ENCODE measurements at places on chromosomes 4 and X.

DNA sequence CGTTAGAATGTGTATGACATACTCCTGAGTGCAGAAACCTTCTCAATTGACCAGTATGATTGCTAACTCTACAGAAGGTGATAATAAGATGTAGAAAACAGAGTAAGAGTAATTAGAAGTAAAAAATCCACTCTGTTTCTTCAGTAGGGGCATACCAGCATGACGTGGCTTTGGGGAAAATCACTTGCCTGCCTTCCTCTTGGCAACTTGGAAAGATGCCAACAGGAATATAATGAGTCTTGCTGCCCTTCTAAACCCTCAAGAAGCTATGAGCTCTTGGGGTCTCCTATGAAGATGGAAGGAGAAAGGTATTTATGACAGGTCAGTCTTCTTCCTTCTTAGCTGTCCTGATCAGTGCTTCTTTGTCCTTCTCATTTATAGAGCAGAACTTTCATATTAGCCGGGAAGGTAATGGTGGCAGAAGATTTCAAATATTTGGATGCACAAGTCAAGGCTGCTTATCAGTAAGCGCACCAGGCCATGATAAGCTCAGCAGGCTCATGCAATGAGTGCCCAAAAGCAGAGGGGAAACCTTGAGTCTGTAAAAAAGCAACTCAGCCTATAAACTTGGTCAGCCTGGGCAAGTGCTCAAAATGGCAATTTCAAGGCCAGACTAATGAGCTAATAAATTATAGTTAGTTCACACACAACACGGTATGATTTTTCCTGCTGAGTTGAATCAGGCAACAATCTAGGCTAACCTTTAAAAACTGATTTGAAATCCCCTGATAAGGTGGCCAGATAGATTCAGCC lies 69.7 kb upstream of the PPARGC1A start:
- DNase-seq, result no peak

- no peak for DNase-seq
These were observed 57.7 kb upstream of the TENM3 start for GRCh38 chr4:182185491-182185890.

DNA sequence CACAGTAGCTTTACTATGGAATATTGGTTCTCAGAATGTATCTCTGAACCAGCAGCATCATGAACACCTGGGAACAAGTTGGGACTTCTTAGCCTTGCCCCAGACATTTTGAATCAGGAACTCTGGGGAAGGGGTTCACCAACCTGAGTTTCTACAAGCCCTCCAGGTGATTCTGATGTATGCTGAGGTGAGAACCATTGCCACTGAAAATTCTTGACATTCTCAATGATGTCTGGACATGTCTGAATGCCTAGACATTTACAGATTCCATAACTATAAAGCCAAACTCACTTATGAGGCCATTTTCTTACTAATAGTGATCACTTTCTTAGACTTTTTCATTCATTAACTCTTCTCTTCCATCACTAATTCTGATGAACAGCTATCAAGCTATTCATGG lies 389.4 kb upstream of the FTHL17 start:
- DNase-seq, result no peak

DNA sequence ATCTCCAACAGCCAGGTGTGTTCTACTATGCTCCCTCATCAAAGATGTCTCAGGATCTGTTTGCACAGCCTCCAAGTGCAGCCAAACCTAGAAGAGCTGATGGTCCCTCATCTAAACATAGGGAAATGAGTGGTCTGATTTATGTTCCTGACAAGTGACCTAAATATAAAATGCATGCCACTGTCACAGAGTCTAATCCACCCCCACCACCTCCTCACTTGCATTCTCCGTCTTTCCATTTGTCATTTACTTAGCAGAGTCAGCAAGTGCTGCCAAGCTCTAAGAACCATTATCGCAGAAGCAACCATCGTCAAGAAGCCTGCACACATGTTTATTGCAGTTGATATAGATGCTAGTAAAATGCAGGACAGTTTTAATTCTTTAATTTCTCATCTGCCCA lies 33.1 kb upstream of the VCX3A start:
- DNase-seq, result no peak

DNA sequence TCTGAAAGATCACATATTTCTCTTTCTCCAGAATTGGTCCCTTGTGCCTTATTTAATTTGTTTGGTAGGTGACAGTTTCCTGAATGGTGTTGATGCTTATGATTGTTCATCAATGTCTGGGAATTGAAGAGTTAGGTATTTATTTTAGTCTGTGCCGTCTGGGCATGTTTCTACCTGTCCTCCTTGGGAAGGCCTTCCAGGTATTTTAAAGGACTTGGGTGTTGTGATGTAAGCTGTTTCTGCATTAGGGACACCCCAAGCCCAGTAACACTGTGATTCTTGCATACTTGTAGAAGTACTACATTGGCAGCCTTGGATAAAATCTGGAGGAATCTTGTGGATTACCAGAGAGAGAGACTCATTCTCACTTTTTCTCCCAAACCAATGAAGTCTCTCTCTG lies 120.8 kb upstream of the CXXC4 start:
- no peak for DNase-seq

DNA sequence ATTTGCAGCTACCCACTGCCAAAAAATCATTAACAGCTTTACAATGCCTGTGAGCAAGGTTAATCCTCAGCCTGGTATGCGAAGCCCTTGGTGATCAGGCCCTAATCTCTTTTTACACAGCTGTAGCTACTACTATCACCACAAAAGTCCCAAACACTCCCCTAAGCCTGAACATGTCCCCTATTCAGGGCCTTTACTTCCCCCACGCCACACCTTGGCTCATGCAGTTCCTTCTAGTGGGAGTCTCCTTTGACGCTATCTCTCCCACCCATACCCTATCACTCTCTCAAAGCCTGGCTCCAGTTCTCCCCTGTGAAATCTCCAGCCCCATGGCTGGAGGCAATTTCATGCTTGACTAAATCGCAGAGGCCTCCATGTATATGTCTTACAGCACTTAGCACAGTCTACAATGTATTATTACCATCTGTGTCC lies 90.6 kb upstream of the CBR4 start:
- DNase-seq, result no peak

- no peak for DNase-seq
These were observed 77.6 kb upstream of the PCDH18 start for GRCh38 chr4:137609718-137610430.

GRCh38 chrX:8191022-8191421 lies 20.0 kb upstream of the VCX2 start:
- no peak for DNase-seq

DNA sequence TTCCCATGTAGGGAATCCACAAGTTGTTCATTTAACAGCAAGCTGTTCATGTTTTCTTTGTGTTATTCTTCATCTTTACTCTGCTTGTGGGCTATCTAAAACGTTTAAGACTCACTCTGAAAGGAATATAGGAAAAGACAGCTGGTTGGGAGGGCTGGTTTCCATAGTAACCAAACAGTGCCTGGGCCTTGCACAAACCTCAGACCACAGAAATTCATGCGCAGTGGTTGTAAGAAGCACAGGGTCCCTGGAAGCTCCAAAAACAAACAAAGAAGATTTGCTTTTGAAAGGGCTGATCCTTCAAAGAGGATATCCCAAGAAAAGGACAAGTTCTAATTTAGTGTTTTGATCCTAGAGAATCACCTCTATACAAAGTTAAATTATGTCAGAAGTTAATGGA lies 7.8 kb downstream of the SERTM2 start:
- DNase-seq, result no peak

- DNase-seq, result no peak
These were observed 25.0 kb downstream of the UTP14A start for GRCh38 chrX:129930941-129931410.

DNA sequence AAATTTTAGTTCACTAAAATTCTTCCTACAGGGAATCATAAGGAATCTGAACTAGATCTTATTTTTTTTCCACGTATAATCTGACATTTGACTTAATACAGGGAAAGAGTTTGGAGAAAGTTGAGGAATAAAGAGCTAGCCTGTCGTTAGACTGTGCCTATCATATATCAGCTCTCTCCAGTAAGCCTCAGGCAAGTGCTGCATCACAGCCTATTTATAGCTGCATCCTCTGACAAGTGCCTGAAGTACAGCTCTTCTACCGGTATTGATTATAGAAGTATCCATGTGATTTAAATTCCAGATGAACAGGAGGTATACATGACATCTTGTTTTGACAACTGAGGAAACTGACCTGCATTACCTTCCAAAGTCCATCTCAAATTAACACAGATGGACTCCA lies 248.9 kb downstream of the TLL1 start:
- DNase-seq, result no peak

DNA sequence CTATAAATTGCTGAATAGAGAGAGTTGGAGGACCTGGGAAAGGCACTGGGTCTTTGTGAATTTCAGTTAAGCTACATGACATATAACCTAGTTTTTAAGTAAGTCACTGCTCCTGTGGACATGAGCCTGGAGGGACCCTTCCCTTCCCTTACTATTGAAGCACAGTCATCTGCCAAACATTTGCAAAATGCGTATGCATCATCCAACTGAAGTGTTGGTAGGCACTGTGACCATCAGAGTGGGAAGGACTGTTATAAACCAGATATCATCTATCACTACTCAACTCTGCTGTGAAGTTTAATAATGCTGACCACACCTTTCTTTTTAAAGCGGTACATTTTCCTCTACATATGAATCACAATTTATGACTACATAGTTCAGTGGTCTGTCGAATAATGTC lies 5.2 kb downstream of the GABRA3 start:
- no peak for DNase-seq

- DNase-seq, result no peak
These were observed 5.0 kb downstream of the TRIM75 start for GRCh38 chr4:165058666-165059065.

GRCh38 chrX:45765281-45765680 lies 564.6 kb upstream of the DIPK2B start:
- no peak for DNase-seq

DNA sequence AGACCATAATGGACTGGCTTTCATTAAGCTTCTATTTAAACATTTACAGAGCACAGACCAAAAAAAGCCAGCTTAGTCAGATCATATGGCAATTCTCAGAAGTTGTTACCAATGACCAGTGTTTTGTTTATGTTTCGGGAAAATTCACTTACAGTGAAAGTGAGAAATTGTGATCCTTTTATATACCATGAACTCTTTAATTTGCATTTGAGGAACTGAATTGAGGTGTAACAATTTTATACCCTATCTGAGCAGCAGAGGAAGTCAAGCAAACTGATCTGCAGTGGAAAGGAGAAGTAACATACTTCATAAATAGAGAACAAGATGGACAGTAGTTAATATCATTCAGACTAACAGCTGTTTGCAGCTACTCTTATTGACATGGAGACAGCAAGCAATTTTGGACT lies 97.1 kb downstream of the TMA16 start:
- DNase-seq, result no peak

DNA sequence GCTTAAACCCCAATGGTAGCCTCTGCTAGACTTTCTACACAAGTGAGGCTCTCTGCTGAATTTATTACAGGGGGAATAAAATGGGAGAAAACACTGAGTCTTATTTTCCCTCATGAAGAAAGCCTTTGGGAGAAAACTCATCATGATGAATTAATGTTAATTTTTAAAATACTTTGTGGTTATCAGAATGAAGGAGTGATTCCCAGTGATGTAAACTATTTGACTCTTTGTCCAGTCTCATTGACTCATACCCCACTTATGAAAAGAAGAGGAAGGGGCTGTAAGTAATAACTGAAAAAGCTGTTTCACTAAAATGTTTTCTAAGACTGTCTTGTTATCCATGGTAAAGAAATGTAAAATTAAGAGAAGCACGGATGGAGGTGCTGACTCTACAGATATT lies 208.8 kb downstream of the GRIA3 start:
- no peak for DNase-seq

All from stimulated activated CD4-positive, alpha-beta T cell treated with anti-CD3 and anti-CD28 coated beads, Interleukin-15, amount 100 ng/mL, for 1 hour (primary cell).